ENCODE measurements at places on chromosomes 11 and 22.

GRCh38 chr11:35751664-35752061 is 89.1 kb downstream of the TRIM44 start:
- no peak for DNase-seq

GRCh38 chr11:128962896-128963295 is 20.2 kb upstream of the TP53AIP1 start:
- no peak for DNase-seq

GRCh38 chr22:27066856-27067255 is 409.5 kb downstream of the MIAT start:
- DNase-seq, result no peak

DNA sequence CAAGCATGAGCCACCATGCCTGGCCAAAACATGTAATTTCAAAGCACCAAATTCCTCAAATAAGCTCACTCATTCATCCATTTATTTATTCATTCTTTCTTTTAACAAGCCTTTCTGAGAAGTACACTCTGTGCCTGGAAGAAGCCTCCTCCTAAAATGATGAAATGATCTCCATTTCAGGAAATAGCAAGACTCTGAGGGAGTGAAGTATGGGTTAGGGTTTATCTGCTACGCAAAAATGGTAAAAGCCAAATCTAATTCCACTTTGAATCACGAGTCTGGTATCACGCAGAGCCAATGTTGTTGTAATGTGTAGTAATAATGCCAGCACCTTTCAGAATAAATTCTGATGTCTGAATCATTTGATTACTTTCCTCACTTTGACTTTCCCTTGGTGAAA is 1041.8 kb downstream of the LRRC4C start:
- DNase-seq, result no peak

- no peak for DNase-seq
Observed at GRCh38 chr11:83302151-83302550, 16.0 kb upstream of the CCDC90B start.

GRCh38 chr11:35842958-35843357 is 100.9 kb upstream of the LDLRAD3 start:
- no peak for DNase-seq

- DNase-seq, result no peak
Observed at GRCh38 chr11:2142300-2142759, 3.1 kb upstream of the IGF2 start.

- DNase-seq, result no peak
Observed at GRCh38 chr11:20415432-20415831, 27.9 kb downstream of the PRMT3 start.

DNA sequence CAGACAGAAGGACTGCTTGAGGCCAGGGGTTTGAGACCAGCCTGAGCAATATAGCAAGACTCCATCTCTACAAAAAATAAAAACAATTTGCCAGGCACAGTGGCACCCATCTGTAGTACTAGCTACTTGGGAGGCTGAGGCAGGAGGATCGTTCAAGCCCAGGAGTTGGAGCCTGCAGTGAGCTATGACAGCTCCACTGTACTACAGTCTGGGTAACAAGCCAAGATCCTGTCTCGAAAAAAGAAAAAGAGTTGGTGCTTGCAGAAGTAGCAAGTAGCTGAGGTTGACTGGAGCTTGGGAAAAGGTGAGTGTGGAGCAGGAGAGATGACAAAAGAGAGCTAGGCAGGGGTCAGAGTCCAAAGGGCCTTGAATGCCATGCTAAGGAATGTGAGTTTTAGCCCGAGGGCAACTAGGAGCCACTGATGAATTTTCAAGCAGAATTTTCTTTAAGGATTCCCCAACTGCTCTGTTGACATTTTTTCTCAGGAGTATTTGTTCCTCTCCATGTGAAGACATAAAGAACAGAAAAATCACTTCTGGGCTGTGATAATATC is 3.1 kb downstream of the AP1B1 start:
- no peak for DNase-seq

GRCh38 chr11:31102875-31103274 is 266.7 kb downstream of the DCDC1 start:
- no peak for DNase-seq

- DNase-seq, result no peak
Observed at GRCh38 chr11:117296881-117297280, 5.7 kb downstream of the BACE1-AS start.
